ENCODE measurements at places on chromosomes 13 and 19. TPM values are rescaled to one million over a fixed set of nuclear protein-coding genes. Genes with fewer than 3 reads are reported as not detected.

The STOML3 gene
- total RNA-seq, result not detected

The RUBCNL gene
- total RNA-seq, result 0.31 TPM

The LHB gene
- total RNA-seq, result not detected

The PSG7 gene
- total RNA-seq, result not detected

The PLK5 gene
- not detected for total RNA-seq

The PSG3 gene
- not detected for total RNA-seq

The MBD3L2 gene
- not detected for total RNA-seq

The TEKTIP1 gene
- not detected for total RNA-seq

The ITGBL1 gene
- 634 TPM for total RNA-seq

The CD33 gene
- not detected for total RNA-seq

The DKKL1 gene
- not detected for total RNA-seq

The PEX11G gene
- total RNA-seq, result 1.7 TPM

The KLK14 gene
- total RNA-seq, result not detected

The SETDB2 gene
- 6.7 TPM for total RNA-seq

The DLL3 gene
- total RNA-seq, result 0.06 TPM

The EXOC3L2 gene
- not detected for total RNA-seq

Measured in aortic smooth muscle cell (primary cell).